Foreskin keratinocyte (primary cell): ENCODE measurements at places on chromosomes 5 and 9.
A peak's percentile ranks its signal among the peaks of the same experiment; 100 is the strongest.

GRCh38 chr9:106981396-106982287 lies 118.7 kb downstream of the ZNF462 start:
- no peak for DNase-seq

GRCh38 chr9:86324308-86324707 lies 29.9 kb downstream of the TUT7 start:
- DNase-seq, result no peak

GRCh38 chr9:129368444-129368978 lies 190.4 kb upstream of the IER5L start:
- DNase-seq, result no peak

DNA sequence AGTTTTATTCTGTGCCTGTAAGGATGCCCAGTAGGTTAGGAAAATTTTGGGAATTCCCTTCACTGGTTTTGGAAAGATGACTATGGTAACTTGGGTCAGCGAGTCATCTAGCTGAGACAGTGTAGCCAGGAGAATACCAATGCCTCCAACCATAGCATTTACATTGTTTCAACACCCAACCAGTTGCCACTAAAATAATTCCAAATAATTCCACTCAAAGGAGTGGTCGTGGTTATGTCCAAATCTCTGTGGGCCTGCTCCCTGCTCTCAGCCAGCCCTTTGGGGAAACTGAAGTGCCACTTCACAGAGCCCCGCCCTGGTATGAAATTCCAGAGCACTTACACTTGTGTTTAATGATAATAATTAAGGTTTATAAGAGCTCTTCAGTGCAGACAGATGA lies 310.5 kb downstream of the PLK2 start:
- peak; percentile 35 for DNase-seq

GRCh38 chr5:140324617-140325241 lies 21.7 kb downstream of the HBEGF start:
- DNase-seq, result no peak

DNA sequence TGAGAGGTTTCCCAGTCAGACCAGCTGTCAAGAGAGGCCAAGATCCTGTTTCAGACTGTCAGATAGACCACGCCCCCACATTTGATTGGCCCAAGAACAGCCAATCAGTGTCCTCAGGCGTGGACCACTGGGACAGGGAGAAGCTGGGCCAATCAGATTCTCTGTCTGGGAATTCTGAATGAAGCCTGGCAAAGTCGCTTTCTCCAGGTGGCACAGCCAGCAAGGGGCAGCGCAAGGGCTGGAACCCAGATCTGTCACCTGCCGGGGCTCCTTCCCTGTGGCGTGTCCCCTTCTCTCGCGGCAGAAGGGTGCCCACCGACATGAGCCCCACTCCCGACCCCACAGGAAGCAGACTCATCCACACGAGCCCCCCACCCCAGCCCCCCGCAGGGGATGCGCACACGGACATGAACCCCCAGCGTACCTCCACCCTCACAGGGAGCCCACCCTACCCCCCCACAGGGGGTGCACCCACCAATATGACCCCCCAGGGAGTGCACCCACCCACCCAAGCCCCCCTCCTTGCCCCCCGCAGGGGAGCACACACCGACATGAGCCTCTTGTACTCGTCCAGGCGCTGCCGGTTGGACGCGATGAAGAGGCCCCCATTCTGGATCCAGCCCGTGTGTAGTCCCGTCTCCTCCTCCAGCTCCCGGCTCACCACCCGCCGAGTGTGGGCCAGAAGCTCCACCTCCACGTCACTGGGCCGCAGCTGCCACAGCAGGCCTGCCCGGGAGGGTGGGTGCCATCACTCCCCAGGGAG lies 6.1 kb downstream of the SARDH start:
- peak; percentile 6 for DNase-seq

DNA sequence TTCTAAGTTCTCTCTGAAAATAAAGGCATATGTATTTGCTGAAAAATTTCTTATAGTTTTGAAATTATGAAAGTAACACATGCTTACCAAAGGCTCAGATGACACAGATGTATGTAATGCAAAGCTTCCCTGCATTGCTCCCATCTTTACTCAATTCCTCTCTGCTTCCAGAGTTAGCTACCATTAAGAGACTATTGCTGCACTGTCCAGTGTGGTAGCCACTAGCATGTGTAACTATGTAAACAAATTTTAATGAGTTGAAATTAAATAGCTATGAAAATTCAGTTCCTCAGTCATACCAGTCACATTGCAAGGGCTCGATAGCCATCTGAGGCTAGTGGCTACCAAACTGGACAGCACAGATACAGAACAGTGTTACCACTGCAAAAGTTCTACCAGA lies 17.9 kb downstream of the FRMD3 start:
- DNase-seq, result no peak

DNA sequence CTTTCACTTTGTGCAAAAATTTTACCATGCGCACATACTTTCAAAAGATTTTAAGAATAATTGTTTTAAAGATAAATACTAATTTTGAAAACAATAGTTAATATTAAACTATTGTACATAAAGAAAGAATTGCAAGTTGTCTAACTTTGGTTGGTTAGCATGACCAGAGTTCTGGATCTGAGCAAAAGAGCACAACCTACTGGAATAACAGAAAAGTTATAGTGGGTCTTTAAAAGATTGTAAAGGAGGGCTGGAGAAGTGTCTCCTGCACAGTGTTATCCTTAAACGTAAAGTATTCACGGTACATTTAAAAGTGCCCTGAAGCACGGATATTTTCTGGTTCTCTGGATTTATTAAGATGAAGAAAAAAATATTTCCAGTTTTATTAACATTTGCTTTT lies 70.6 kb downstream of the GLIS3 start:
- no peak for DNase-seq

DNA sequence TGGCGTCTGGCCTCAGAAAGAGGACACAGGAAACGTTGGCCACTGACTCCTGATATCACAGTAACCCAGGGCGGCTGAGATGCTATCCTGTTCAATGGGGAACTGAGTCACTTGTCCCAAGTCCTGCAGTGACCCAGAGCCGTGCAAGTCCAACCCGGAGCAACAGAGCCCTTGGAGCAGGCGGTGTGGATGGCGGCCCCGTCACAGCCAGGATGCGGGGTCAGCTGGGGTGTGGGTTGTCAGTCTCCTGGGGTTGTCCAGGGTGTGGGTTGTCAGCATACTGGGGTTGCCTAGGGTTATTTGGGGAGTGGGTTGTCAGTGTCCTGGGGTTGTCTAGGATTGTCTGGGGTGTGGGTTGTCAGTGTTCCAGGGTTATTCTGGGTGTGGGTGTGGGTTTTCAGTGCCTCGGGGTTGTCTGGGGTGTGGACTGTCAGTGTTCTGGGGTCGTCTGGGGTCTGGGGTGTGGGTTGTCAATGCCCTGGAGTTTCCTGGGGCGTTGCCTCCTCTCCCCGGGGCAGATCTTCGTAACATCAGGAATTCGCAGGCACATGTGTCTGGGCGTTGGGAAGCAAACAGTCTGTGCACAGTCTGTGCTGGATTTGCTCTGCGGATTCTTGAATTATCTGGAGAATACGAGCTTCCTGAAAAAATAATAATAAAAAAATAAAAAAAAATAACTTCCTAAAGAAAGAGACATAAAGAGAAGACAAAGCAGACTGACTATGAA lies 257.5 kb downstream of the PARP8 start:
- no peak for DNase-seq

- DNase-seq, result no peak
These were observed 14.4 kb upstream of the SYNPO start for GRCh38 chr5:150625831-150626746.

DNA sequence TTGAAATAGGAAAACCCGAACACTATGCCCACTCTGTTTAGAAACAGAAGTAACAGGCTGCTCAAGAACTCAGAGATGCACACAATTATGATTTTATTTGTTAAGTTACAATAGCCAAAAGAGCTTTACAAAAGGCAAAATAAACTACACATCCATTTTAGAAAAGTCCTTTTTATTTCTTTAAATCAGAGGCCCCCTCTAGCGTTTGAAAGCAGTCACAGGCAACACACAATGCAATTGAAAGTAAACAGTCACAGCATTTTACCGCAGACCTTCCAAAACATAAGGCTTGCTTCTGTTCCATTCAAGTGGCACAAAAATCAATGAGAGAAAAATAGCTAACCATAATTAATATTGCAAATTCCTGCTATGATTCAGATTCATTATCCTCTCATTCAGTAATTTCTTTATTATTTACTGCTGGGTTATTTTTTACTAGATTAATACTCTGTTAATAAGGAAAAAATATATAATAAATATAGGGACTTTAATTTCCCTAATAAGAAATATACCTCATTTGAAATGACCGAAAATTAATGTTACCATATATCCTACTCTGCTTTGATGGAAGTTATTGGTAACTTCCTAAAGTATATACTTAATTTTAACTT lies 78.3 kb downstream of the CEP120 start:
- DNase-seq, result peak; percentile 28

- DNase-seq, result no peak
These were observed 276.0 kb downstream of the DMAC1 start for GRCh38 chr9:7523426-7524043.

DNA sequence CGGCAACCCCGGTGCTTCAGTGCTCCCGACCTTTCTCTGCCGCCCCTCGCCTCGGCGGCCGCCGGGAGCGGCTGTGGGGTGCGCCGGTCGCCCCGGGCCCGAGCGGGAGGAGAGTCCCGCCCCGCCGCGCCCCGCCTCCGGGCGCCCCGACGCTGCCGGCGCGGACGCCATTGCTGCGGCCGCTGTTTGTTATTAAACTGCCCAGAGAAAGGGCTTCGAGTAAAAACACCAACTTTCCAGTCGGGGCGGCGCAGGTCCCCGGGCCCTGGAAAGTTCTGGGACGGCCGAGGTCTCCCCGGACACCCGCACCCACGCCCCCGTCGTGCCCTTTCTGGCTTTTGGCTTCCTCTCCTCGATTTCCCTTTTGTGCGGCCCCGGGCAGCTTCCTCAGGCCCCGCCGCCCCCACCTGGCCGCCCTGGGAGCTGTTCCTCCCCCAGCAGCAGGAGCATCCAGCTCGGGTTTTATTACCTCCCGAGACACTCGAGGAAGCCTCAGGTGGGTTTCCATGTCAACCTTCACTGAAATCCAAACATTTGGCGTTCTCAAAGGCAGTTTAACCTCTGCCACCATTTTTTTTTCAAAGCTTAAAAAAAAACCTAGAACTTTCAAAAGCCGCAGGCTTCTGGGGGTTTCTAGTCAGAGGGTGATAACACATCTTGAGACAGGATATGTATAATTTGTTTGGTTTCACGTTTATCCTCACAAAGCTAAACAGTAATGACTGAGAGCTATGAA lies 334.4 kb downstream of the CWC27 start:
- DNase-seq, result peak; percentile 54

DNA sequence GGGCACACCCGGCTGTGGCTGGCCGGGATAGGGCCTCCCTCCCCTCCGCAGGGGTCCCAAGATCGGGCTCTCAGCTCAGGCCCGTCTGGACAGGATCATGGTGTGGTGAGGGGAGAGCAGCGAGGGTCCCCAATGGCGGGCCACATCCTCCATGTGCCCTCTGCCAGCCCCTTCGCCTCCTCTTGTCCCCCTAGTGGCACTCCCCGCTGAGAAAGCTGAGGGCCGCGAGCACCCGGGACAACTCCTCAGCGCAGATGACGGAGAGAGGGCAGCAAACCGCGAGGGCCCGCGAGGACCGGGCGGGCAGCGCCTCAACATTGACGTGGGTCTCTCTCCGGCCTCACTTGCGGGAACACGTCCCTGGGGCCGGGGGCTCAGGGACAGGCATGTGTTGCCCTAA lies 24.6 kb downstream of the NKD2 start:
- DNase-seq, result no peak

GRCh38 chr5:28156981-28157380 lies 1118.6 kb upstream of the CDH9 start:
- DNase-seq, result no peak

GRCh38 chr5:40483316-40483715 lies 196.4 kb upstream of the PTGER4 start:
- DNase-seq, result no peak

DNA sequence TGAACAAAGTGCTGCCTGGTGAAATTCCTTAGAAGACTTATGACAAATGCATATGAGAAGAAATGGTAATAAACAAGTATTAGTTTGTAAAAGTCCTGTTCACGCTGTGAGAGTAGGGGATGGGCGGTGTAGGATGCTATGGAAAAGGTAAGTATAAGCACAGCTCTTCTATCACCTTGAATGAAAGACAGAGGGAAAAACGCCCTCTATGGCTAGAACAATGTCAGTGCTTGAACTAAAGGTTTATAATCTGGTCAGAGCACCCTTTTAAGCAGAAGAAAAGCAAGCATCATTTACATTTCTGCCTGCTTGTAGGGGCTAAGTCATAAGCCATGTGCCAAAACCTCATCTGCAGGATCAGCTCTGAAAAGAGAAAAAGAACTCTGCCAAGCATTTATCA lies 115.2 kb downstream of the LHFPL2 start:
- no peak for DNase-seq

DNA sequence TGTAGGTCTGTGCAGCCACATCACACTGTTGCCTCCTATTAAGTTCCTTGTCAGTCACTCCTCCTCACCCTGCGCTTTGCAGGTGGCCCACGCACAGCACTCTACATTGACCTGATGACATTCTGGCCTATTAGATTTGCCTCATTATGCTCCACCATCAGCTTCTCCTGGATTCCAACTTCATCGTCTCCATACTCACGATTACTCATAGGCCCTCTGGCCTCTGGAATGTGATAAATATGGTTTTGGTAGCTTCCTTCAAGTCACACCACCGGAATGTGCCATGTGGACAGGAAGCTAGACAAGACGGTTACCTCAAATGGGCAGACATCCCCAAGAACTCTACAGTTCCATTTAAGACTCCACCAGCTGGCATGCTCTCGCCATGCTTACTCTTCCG lies 158.0 kb upstream of the LHFPL2 start:
- DNase-seq, result peak; percentile 66

GRCh38 chr5:84791138-84791537 lies 406.5 kb upstream of the EDIL3 start:
- no peak for DNase-seq
